ENCODE measurements at places on chromosomes 11 and 22.
A peak's percentile ranks its signal among the peaks of the same experiment; 100 is the strongest.

GRCh38 chr11:9357041-9357440 is 27.4 kb upstream of the IPO7 start:
- DNase-seq: no peak

- DNase-seq: no peak
Measured at GRCh38 chr11:83061883-83062282, 9.8 kb downstream of the RAB30 start.

DNA sequence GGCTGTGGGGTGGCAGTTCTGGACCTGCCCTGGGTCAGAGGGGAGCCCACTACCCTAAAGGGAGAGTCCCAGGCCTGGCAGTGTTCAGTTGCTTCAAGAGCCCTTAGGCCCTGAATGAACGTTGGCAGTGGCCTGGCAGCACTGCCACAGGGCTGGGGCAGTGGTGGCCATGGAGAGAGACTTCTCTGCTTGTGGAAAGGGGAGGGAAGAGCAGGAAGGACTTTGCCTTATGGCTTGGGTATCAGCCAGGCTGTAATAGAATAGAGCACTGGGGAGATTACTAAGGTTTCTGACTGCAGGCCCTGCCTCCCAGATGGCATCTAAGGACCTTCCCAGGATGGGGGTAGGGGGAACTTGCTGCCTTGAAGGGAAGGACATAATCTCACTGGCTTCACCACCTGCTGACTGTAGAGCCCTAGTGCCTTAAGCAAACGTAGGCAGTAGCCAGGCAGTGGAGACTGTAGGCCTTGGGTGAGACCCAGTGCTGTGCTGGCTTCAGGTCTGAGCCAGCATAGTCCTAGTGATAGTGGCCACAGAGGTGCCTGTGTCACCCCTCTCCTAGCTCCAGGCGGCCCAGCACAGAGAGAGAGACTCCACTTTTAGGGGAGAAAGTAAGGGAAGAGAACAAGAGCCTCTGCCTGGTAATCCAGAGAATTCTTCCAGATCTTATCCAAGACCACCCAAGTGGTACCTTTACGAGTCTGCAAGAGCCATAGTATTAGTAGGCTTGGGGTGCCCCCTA is 27.6 kb downstream of the PLA2G6 start:
- DNase-seq: no peak

- peak; percentile 41 for DNase-seq
Measured at GRCh38 chr11:41431784-41432183, 27.7 kb downstream of the LRRC4C start.

DNA sequence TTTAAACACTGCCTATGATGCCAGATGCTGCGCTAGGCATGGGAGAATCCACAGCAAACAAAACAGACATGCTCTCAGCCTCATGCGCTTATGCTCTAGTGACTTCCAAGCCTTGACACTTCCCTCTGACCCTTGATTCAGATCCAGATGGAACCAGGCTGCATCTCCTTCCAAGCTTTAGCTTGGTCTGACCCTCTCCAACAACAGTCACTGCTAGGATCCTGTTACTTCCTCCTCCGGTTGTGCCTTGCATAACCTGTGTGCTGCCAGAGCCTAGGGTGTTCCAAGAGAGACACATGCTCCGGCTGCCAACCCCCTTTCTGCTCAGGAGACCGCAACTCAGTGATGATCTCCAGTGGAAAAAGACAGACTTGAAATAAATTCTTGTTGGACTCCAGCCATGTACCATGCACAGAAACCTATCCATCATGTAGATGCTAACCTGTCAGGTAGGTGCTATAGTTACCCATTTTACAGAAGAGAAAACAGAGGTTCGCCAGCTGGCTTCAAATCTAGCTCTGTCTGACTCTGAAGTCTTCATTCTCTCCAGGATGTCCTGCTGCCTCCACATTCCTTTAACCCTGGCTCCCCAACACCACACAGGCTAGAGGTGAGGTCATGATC is 136.3 kb upstream of the TEAD1 start:
- no peak for DNase-seq

- no peak for DNase-seq
Measured at GRCh38 chr22:44220727-44221680, 40.3 kb downstream of the PARVG start.

DNA sequence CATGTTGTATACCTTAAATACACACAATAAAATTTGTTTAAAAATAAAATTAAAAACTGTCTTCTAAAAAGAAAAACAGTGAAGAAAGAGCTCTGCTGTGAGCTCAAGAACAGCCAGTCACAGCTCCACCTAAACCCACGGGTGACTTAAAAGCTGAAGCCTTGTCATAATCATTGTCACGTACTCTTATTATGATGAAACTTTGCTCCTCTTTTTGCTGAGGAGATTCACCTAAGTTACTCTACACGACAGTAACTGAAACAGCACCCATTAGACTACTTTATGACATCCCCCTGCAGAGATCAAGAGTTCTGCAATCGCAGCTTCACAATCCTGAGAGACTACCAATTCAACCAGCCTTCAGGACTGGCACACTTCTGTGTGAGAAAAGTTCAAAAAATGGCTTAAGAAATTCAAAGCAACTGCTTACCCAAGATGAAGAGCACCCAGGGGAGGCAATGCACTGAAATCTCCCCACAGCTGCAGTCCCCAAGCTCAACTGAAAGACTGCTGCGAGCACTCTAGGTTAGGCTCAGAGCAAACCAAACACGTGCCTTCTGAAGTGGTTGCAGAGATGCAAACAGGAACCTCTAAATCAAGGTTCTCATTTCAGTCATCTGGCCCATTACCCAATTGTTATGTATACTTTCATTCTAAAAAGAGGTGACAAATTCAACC is at the start of gene JAML:
Gene JAML, minus strand, starts transcription at position 501 of the 678 bp plus-strand sequence. CDS start 10,145 bp downstream, outside the sequence.
- DNase-seq: no peak

DNA sequence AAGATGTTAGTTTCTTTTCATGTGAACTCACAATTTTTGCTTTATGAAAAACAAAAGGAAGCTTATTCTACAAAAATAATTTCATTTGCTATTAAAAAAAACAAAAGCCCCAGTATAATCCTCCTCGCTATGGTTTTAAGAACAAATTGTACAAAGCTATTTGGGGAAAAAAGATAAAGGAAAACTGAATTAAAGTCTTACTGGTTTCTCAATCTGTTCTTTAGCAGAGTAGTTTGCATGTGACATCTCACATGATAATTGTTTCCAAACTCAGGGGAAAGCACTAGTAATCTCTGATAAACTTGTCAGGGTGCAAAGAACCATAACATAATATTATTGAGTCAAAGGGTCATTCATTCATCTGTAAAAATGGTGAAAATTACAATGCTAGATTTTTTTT is 2.9 kb upstream of the DDI1 start:
- DNase-seq: no peak

GRCh38 chr22:49810363-49811019 is 17.2 kb downstream of the BRD1 start:
- no peak for DNase-seq

DNA sequence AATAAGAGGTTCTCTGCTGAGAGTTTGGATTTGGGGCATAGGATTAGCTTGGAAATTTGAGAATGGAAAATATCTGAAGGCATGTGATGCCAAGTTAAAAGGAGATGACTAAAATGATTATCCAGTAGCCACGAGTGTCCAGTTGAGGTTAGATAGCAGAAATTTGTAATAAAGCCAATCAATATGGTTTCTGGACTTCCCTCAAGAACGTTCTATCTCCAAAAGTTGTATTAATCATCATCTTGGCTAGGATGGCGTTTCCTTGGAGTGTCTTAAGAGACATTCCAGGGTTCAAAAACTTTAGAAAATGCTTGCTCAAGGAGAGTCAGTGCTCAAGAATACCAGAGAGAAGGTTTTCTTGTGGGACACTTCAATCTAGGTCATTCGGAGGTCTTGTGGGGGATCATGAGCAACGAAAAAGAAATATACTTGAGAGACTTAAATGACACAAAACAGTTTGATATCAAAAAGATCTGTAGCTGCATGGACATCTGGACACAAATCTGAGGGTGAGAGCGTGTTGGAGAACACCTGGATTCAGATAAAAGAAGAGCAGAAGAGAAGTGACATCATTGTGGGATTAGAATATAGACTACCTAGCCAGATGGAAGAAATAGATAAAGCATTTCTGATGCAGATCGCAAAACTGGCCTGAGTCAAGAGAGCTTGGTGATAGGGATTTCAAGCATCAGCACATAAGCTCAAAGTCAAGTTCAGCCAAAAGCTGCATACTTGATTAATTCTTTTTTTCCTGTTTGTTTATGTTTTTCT is 97.7 kb downstream of the ARFGAP2 start:
- DNase-seq: no peak

DNA sequence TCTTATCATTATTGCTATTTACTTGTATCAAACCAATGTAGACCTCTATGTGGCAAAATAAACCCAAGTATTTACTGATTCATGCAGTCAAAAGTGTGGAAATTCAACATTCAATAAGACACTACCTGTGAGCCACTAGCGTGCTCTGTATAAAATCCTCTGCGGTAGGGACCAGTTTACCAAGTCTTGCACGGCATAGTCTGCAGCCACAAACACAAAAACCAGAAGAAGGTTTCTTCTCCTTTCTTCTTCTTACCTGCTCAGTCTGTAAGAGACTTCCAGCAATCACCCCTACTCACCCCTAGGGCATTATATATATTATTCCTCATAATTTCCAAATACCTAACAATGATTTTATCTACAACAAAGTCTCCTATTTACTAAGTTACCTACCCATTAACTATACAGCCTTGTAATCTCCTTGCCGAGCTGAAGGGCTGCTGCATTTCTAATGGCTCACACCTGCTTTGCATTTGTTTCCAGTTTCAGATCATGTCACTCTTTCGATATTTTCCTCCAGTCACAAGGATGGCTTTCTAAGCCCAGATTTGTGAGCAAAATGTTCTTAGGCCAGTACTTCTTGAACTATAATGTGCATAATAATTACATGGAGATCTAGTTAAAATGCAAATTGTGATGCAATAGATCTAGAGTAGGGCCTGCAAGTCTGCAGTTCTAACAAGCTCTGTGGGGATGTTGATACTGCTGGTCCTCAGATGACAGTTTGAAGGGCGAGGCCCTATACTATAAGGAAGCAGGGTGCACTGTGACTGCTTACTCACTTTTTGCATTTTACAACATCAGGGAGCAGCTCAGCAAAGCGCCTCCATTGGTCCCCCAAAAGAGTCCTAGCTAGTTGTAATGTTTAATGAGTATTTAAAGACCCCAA is 191.9 kb upstream of the DDI1 start:
- no peak for DNase-seq

- no peak for DNase-seq
Measured at GRCh38 chr22:44025171-44026065, 1.3 kb downstream of the PARVB start.

DNA sequence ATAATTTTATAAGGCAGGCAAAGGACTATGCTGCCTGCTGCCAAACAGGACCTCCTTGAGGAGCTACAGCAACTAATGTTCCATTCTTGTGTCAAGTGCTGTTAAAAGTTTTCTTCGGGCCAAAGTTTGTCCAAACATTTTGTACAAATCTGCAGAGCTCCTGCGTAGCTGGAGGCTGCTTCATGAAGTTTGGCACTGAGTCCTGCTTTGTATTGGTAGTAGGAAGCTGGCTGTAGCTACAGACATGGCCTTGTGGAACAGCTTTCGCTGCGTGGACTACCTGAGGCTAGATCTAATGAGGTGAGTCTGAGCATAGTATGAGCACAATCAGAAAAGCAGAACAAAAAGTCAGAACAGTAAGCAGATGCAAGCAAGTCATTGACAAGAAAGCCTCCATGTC is 528.1 kb downstream of the DLG2 start:
- no peak for DNase-seq

- DNase-seq: no peak
Measured at GRCh38 chr22:23536821-23537345, 43.2 kb downstream of the IGLL1 start.

DNA sequence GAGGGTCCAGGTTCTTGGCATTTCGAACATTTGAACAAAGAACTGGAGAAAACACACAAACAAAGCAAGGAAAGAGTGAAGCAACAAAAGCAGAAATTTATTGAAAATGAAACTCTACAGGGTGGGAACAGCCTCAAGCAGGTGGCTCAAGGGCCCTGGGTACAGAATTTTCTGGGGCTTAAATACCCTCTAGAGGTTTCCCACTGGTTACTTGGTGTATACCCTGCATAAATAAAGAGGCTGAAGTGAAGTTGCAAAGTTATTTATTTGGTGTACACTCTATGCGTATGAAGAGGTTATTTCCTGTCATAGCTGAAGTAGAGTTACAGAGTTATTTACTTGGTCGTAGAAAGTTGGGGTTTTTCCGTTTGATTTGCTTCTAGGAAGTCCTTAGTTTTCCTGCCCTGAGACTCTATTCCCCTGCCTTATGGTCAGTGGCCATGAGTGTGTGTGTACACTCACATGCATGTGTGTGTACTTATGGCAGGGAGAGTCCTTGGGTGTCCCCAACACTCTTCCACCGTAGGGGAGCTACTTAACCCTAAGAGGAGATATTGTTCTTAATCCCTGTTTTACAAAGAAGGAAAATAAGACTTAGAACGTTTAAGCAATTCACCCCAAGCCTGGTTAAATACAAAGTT is 5.6 kb upstream of the SMCO4 start:
- DNase-seq: no peak

GRCh38 chr11:13028322-13028721 is 19.2 kb downstream of the RASSF10 start:
- no peak for DNase-seq

- no peak for DNase-seq
Measured at GRCh38 chr11:10497371-10498021, 42.4 kb downstream of the AMPD3 start.

DNA sequence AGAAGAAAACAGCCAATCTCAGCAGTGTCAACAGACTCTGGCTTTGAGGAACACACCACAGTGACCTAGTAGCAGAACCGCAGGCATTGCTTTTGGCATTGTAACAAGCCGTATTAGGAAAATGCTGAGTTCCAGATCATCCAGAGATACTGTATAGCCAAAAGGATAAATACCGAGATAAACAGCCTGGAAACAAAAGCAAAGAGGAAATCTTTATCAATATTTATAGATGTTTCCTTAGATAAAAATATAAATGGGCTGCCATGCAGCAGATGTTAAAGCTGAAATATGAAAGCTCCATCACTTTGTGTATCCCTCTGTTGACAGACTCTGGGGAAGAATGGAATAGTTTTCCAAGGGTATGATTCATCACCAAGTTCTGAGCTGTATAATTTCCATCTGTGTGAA is 98.9 kb upstream of the TP53AIP1 start:
- no peak for DNase-seq

DNA sequence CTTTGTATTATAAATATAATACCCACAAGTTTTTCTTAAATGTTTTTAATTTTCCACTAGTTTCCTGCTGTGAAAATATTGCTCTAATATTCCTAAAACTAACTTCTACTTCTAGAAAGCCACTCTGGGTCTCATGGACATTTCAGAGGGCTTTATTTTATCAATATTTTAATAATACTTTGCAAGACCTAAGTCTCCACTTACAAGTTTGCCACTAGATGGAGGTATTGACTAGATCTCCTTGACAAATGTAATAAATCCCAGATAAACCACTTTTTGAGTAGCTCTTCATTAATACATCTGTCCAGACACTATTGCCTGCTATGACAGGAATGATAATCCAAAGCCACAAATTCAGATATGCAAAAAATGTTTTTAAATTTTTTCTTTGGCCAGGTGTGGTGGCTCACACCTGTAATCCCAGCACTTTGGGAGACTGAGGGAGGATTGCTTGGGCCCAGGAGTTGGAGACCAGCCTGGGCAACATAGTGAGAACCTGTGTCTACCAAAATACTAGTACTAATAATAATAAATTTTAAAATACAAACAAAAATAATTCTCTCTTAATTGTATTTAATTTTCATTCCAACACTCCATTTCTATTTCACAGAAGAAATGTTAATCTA is 3.5 kb upstream of the ACAT1 start:
- DNase-seq: peak; percentile 54

All from ACHN (cell line).